Type B pancreatic cell (in vitro differentiated cells): ENCODE measurements at places on chromosomes 2 and 18. TPM values are rescaled to one million over a fixed set of nuclear protein-coding genes. Genes with fewer than 3 reads are reported as not detected.

DNA sequence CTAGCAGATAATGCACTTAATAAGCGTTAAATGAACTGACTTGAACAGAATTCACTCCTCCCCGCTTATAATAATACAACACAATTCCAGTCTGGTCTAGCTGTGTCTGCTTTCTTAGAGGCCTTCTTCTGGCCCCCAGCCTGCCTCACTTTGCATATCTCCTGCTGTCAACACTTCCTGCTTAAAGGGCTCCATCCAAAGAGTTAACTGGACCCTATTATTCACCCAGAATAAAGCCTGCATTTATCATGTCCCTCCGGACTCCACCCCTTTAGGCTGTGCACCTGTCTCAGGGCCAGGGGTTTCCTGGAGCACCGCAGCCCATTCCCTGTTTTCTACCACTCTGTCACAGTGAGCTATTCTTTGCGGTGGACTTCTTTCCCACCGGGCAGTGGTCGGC is 292.8 kb upstream of the FBXO11 start:
- DNase-seq, result no peak

- no peak for DNase-seq
These were observed 249.3 kb downstream of the NDUFA10 start for GRCh38 chr2:239775623-239776435.

- DNase-seq, result no peak
These were observed 122.1 kb downstream of the CELF4 start for GRCh38 chr18:37443325-37444055.

ACSL3 gene
- 95.8 and 96.5 TPM in 2 replicates for total RNA-seq

GDF7 gene
- total RNA-seq, result 0.31 and 24.3 TPM in 2 replicates

SP140 gene
- total RNA-seq, result 0.97 and 1.00 TPM in 2 replicates
